Vagina (tissue), 2 donors: ENCODE measurements at places on chromosomes 11 and 22. TPM values are rescaled to one million over a fixed set of nuclear protein-coding genes. Genes with fewer than 3 reads are reported as not detected.

- no peak for DNase-seq
These were observed 137.7 kb upstream of the DDI1 start for GRCh38 chr11:103898577-103899336.

DNA sequence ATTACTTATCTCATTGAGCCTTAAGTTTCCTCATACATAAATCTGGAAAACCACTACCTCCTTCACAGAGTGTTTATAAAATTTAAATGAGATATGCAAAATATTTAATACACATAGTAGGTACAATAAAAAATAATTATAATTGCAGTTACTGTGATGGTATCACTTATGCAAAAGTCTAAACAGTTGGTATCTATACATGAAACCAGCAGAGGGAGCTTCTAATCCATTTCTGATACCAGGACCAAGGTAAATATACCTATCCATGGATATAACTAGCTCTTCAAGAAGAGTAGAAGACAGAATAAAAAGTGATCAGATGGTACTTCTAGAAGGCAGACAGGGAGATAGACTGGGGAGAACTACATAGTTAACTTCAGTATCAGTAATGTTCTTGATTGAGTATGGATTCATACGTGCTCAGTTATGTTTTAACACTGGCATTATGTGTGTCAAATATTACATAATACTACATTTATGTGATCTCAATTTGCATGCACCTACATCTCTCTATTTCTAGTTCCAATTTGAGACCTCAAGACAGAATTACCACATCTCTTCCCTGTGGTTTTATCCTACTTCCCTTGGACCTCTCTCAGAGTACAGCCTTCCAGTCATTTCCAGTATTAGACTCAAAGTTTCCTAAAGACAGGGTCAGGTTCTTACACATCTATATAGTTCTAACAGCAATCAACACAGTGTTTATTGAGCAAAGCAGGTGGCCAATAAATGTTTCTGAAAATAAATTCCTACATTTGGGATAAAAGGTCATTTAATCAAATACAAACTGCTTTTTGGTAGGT, 13.7 kb upstream of the TSG101 start:
- DNase-seq = no peak

GRCh38 chr11:114260483-114260882, 35.7 kb upstream of the NNMT start:
- no peak for DNase-seq

- no peak for DNase-seq
These were observed 344.9 kb downstream of the DYNC2H1 start for GRCh38 chr11:103453915-103454709.

- DNase-seq = peak; percentile 96
These were observed 4.7 kb downstream of the OSBPL5 start for GRCh38 chr11:3160252-3161031.

The CELSR1 gene
- total RNA-seq = 32.9 TPM

The MEI1 gene
- total RNA-seq = 6.4 TPM

The PLEKHB1 gene
- total RNA-seq = 7.9 TPM
